Cortex of kidney (tissue), 1 donor: ENCODE measurements at places on chromosomes 12 and 14.

- DNase-seq: no peak
These were observed 90.2 kb downstream of the FUT8 start for GRCh38 chr14:65502676-65503124.

DNA sequence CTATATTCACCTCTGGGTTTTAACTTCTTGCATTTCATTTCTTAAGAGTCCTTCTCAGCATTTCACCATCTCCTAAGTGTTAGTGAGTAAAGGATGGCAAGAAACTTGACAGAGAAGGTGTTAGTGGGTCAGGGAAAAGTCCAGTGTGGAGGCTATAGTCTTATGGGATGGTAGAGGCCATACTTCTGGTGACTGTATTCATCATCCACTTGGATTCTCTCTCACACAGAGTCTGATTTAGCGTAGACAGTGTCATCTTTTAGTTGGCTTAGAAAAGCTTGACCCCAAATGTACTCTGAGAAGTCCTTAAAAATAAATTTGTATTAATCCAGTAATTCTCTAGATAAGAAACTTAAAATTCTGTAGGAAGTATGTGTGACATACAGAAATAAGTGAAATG lies 232.4 kb upstream of the FBXO33 start:
- DNase-seq: no peak

- no peak for DNase-seq
These were observed 23.5 kb upstream of the DYRK2 start for GRCh38 chr12:67625004-67625403.

DNA sequence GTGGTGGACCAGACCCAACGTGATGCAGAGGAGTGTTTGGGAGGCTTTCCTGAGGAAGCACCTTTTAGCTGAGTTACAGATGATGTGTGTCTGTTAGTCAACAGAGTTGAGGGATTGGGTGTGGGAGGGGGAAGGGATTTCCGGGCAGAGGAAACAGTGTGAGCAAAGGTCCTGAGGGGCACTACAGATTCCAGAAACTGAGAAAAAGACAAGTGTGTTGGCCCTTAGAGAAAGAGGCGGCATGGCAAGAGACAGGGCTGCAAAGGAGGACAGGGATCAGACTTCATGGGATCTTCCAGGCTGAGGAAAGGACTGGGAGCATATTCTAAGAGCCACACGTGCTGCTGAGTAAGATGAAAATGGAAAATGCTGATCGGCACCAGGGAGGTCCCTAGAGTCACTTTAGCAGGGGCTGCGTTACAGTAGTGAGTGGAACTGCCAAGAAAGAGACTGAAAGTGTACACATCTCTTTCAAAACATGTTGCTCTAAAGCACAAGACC lies 9.4 kb upstream of the RPS6KL1 start:
- DNase-seq: no peak

GRCh38 chr12:12467688-12468261 lies 94.9 kb downstream of the DUSP16 start:
- DNase-seq: no peak

DNA sequence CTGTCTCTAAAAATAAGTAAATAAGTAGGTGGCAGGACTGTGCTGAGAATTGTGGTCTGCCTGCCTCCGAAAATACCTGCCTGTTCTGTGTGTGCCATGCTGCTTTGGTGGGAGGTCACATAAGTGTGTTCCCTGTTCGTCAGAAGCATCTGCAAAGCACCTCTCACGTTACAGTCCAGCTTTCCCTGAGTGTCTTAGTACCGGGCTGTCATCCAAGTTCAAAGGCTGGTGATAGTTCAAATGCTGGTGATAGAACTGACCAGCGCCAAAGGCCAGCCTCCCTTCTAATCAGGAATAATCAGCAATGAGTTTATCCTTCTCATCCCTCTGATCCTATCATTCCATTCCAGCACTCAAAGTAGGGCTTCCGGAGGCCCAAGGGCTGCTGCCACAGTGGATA lies 5.6 kb downstream of the CABP1 start:
- DNase-seq: no peak

DNA sequence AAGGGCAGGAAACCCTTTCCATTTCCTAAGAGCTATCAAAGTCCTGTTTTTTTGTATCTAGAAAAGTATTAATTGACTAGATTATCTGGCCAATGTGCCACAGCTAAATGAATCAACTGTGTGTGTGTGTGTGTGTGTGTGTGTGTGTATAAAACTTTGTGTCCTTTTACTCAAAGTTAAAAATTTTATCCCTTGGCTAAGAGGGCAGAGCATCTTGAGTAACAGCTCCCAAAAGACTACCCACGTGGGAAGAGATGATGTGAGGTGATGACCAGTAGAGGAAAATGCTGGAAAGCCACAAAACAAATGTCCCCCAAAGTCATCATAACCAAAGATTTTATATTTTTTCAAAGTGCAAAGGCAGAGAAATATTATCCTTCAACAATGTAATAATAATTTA lies 90.3 kb downstream of the FAR2 start:
- no peak for DNase-seq
